ENCODE measurements at places on chromosomes 3 and 15.

GRCh38 chr3:71217640-71218222, 365.8 kb downstream of the FOXP1 start:
- DNase-seq = no peak

- DNase-seq = no peak
Measured at GRCh38 chr15:67397139-67397538, 123.8 kb upstream of the C15orf61 start.

DNA sequence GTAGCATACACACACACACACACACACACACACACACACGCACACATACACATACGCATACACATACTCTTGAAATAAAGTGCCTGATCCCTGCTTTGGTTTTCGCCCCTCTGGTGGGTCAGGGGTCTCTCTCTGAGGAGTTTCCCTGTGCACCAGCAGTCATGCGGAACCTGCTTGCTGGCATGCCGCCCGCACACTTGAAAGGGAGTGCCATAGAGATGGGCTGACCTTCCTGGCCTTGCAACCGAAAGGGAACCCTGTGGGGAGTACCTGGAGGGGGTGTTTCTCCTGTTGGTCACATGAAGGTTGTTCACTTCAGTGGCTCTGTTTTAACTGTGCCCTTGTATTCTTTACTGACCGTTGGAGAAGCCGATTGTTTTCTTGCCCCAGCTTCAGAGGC, 752.3 kb downstream of the NR2F2 start:
- DNase-seq = no peak

GRCh38 chr3:127153506-127153815, 39.5 kb upstream of the PRR23E start:
- no peak for DNase-seq

DNA sequence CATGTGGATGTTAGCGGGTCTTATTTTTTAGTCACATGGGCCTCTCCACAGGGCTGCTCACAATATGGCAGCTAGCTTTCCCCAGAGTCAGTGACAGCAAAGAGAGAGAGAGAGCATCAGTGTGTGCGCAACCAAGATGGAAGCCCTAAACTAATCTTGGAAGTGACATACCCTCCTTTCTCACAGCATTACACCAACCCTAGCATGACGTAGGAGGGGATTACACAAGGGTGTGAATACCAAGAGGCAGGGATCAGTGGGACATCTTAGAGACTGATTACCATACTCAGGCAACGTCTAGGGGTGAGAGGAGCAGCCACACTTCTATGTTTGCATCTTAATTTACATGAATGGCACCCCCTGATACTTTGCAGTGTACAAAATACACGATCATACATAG, 3.5 kb upstream of the UBE2E2 start:
- no peak for DNase-seq
